ENCODE measurements at places on chromosomes 7 and 10.

DNA sequence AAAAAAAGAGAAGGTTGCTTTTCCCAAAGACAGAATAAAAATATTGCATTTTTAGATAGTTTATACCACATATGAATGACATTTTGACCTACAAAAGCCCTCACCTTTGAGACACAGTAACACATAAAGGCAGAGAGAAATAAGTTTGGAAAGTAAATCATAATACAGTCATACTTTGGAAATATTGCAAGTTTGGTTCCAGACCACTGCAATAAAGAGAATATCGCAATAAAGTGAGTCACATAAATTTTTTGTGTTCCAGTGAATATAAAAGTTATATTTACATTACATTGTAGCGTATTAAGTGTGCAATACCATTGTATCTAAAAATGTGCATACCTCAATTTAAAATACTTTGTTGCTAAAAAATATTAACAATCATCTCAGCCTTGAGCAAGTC lies 40.3 kb downstream of the CCDC71L start:
- no peak for DNase-seq

DNA sequence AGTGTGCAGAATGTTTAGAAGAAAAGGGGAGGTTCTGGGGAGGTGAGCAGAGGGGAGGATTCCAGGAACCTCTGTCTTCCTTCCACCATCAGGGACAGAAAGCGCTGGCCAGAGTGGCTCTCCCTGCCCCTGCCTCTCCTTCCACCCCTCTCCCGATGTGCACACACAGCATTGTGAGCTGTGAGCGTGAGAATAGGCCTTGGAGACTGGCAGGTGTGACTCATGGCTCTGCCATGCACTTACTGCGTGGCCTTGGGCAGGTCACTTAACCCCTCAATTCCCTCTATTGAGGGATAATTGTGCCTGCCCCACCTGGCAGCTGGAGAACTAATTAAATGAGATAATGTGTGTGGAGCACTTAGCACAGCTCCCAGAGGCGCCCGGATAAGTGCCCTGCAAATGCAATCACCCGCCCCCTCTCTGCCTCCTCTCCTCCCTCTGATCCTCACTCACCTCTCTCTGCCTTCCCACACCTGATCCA lies 115.4 kb downstream of the ZMIZ1 start:
- no peak for DNase-seq

GRCh38 chr7:20284003-20284770 lies 46.5 kb upstream of the ITGB8 start:
- DNase-seq: no peak

DNA sequence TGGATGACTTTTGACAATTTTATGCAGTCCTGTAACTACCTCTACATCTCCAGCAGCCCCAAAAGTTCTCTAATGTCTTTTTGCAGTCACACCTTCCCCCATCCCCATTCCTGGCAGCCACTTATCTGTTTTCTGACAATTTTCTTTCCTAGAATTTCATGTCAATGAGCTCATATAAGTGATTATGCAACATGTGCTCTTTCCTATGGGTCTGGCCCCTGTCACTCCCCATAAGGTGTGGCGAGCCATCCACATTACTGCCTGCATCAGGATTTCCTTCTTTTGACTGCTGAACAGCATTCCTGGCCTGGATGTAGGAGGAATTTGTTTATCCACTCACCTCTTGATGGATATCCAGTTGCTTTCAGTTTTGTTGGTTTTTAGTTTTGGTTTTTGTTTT lies 146.7 kb upstream of the MGMT start:
- DNase-seq: no peak

GRCh38 chr7:43130347-43130746 lies 17.9 kb downstream of the HECW1 start:
- DNase-seq: no peak

GRCh38 chr7:108142675-108143259 lies 12.6 kb upstream of the LAMB4 start:
- DNase-seq: no peak

DNA sequence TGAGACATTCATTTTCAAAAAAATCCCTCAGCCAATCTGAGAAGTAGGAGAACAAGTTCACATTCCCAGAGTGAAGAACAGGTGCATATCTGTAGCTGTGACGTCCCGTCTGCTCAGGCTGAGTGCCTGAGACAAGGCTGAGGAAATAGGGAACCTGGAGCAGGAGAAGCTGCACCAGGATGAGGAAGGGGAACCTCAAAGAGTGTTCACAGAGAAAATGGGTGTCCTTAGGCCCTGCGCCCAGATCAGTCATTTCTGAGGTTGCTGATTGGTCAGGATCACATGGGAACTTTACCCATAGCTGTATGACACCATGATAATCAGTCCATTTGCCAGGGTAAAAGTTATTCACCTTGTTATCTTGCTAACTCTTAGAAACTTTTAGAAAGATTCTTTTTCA lies 34.2 kb upstream of the TARP start:
- DNase-seq: no peak

- DNase-seq: no peak
Observed at GRCh38 chr10:22344249-22344648, 1.0 kb upstream of the SPAG6 start.

DNA sequence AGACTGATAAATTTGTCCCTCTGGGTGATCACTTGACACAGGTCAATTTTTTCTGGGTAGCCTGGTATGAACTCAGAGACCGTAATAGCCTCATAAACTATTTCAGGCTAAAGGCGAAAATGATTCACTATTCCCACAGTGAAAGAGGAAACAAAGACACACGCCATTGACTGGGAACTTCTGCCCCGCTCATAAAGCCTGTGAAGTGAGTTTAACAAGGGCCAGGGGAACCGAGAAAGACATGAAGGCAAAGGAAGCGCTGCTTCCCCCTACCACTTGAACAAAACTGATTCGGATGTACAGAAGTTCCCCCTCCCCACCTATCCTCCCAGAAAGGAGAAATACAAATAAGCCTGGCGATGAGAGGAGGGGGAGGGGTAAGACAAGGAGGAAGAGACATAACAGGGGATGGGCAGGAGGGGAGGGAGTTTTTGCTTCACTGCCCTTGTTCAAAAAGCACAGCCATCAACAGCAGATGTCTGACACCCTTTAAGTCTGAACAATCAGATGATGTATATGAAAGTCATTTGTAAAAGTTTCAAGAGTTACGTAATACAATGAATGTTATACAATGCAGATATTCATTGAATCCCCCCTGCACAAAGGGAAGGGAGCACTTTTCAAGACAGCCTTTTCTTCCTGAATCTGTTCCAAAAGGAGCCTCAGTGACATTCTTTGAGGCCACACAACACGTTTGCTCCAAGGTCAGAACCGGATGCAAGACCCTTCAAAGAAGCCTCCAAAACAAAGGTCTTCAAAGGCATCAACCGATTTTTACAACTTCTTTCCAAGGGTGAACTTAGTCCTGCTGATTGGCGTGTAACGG lies 734 bp downstream of the ABCB4 start:
- peak; percentile 30 for DNase-seq

DNA sequence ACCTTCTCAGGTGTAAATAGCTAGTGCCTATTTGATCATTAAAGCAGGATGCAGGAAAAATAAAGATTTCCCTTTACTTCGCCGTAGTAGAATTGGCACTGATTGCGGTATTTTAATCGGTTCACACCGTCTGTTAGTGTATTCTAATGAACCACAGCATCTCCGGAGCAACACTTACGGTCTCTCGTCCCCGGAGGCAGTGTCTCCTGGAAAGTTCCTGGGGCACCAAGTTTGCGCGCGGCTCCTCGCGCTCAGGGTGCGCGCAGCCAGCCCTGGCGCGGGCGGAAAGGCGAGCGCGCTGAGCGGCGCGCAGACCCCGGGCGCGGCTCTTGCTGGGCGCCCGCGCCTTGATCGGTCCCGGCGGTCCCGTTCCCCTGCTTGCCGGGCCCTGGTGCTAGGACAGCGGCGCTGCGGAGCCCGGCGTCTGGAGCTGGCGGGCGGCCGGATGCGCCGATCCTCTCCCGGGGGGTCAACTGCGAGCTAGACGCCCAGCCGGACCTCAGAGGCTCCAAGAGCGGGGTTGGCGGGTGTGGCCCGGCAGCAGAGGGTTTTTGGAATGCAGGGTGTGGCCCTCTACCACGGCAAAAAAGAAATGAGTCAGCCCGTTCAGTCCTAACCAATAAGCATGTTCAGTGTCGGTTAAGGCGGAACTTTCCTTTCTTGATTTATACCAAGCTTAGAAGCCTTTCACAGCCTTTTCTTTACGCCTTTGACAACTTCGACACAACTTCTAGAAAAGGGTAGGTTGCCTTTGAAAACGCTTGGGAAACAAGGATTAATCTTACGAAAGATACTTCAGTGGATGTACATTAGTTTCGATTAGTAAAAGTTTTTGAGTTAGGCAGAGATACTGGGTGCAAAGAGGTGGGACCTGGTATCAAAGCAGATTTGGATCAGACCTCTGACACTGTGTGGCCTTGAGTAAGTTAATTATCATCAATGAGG lies 166.8 kb upstream of the ASAH2 start:
- peak; percentile 55 for DNase-seq

DNA sequence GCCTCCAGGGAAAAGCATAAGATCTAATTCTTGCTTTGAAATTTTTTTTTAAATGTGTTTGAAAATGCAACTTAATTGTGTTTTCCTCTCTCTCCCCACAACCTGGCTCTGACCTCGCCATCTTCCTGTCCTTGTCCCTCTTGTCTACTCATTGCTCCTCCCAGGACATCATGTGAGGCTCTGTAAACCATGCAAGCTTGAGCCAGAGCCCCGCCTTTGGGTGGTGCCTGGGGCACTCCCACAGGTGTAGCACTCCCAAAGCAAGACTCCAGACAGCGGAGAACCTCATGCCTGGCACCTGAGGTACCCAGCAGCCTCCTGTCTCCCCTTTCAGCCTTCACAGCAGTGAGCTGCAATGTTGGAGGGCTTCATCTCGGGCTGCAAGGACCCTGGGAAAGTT lies 9.8 kb upstream of the CDHR1 start:
- DNase-seq: no peak

GRCh38 chr7:74306730-74307469 lies 17.7 kb downstream of the CLIP2 start:
- DNase-seq: no peak

- DNase-seq: no peak
Observed at GRCh38 chr10:130787243-130787642, 524.3 kb downstream of the TCERG1L start.

- DNase-seq: no peak
Observed at GRCh38 chr10:24006741-24007140, 202.2 kb upstream of the KIAA1217 start.

DNA sequence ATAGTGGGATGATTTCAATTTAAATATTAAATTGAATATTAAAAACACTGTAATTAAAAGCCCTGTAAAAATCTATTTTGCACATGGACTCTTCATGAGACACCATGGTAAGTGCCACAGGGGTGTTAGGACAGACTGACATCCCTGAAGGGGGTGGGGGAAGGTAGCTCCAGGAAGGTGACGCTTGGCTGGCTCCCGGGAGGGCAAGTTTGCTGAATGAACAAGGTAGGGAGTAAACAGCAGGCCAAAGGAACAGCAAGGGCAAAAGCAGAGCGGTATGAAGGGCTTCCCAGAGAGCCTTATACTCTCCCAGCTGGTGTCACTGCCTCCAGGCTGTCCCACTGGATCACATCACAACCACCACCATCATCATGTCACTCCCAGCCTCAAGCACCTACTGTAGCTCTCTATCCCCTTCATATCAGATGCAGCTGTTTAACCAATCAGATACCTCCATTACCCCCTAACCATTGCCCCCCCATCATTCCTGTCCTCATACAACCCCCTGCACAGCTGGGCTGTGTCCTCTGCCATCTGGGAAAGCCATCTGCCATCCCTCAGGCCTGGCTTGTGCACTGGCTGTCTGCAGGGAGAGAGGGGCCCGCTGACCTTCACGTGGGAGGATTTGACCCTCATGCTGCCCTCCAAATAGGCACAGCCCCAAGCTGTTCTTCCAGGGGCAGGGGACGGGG lies 19.5 kb downstream of the HSPA12A start:
- no peak for DNase-seq

GRCh38 chr7:118080947-118081346 lies 103.0 kb upstream of the LSM8 start:
- DNase-seq: no peak

DNA sequence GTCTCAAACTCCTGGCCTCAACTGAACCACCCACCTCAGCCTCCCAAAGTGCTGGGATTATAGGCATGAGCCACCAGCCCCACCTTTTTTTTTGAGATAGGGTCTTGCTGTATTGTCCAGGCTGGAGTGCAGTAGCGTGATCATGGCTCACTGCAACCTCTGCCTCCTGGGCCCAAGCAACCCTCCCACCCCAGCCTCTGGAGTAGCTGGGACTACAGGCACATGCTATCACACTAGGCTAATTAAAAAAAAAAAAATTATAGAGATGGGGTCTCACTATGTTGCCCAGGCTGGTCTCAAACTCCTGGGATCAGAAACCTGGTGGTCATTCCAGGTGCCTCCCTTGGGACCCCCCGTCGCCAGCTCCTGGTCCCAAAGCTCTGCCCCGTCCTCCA lies 25.0 kb downstream of the GTF2IRD1 start:
- no peak for DNase-seq

GRCh38 chr10:8306685-8307364 lies 252.3 kb downstream of the GATA3 start:
- no peak for DNase-seq

- DNase-seq: no peak
Observed at GRCh38 chr7:78002715-78003114, 204.1 kb downstream of the PHTF2 start.

DNA sequence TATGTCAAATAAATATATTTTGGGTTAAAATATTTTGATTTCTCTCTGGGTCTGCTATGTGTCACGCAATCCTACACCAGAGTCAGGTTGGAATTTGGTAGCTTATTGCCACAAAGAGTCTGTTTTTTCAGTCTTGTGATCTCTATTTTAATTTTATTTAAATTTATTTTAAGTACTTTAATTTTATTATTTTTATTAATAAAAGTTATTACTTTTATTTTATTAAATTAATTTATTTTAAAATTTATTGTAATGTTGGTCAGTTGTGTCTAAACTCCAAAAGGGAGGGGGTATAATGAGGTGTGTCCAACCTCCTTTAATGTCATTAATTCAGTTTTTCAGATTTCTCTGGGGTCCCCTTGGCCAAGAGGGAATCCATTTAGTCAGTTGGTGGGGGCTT lies 42.8 kb upstream of the RAB18 start:
- no peak for DNase-seq

DNA sequence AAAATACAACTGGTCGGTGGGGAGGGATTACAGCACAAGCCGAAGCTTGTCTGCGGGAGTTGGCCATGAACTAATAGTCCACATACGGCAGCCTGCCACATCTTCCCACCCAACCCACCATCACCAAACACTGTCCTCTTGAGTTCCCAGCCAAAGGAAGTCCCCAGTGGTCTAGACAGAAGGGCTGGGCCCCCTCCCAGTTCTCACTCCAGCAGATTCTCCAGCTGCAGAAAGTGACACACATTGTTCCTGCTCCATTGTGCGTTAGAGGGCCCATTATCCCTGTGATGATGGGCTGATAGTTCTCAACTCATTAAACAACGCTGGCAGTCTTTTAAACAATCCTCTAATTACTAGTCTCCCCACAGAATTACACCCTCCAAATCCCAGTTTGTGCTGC lies 148.0 kb downstream of the FGFR2 start:
- DNase-seq: no peak

DNA sequence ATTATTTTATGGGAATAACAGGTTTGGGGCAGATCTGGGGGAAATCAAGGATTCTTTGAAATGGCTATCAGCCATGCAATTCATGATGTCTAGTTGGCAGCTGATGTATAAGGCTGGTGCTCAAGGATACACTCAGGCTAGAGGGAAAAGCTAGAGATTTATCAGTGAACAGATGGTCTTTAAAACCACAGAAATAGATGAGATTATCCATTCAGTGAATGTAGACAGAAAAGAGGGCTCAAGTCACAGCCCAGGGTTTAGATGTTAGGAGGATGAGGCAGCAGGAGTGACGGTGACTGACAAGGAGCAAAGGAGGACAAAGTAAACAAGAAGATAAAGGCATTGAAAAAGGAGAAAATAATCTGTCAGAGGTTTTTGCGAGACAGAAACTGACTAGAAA lies 238.7 kb downstream of the CDK14 start:
- DNase-seq: no peak

Measured in GM19239 (cell line).